ENCODE measurements at places on chromosomes 6 and 20.

GRCh38 chr20:46423342-46423741, 16.9 kb upstream of the ELMO2 start:
- DNase-seq: no peak

DNA sequence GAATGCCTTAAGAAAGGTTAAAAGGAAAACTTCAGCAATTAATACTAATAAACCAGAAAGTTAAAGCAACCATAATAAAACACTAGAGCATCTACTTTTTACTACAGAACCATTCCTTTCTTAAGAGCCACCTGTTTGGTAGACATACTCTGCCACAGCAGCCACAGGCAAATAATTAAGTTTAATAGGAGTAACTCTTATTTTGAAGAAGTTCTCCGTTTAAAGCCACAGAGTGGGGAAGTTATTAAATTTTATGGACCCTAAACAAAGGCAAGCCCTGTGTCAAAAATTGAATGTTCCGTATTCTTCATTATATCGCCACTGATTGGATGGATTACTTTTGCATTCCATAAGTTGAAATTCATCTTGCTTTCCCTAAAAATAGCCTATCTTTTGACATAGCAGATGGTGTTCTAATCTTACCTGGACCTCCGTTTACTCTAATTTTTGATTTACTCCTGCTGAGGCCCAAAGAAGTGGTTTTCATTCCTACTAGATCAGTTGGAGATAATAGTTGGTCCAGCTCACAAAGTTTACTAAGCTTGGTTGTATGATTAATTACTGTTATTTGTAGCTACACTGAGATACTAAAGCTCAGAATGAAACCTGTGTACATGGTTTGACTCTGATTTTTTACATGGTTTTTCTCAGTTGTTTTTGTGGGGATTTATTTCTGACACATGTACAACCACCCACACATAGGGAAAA, 140.4 kb upstream of the SUPT3H start:
- DNase-seq: no peak

DNA sequence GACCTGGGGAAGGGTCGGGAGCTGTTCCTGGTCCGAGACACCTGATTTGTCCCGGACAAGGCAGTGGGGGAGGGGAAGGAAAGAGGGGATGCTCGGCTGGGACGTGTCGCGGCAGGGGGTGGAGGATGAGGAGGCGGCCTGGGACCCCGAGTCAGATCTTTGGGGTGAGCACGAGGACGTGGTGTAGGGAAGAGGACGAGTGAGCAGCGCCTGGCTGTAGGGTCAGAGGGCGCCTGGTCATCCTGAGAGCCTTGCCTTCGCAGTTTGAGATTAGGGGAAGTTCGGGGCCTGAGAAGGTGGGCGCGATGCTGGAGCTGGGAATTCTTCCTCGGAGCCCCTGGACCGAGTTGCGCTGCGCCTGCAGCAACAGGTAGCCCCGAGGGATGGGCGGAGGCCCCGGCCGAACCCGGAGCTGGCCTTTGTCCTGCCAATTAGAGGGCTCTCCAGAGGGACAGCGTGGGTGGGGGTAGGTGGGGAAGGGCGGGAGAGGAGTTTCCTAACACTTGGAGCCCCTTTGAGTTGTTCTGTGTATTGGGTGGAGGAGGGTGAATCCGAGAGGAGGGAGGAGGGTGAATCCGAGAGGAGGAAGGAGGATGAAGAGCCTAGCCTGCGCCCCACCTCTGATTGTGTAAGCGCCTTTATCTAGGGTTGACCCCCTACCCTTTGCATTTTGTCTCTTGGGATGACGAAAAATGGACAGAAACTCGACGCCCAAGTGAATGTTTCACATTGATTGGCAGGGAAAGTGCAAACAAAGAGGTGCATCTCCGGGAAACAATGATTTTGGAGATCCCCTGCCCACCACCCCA, 72.0 kb downstream of the SOX4 start:
- DNase-seq: no peak

DNA sequence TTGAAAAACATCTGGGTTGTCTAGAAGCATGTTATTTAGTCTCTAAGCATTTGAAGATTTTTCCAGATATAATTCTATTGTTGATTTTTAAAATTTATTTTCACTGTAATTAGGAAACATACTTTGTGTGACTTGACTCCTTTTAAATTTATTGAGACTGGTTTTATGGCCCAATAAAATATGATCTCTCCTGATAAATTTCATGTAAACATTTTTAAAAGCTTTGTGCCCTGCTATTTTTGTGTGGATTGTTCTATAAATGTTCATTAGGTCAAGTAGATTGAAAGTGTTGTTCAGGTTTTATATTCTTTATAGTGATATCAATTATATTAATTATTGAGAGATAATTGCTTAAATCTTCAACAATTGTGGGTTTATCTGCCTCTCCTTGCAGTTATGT, 105.4 kb downstream of the RFX6 start:
- DNase-seq: no peak

DNA sequence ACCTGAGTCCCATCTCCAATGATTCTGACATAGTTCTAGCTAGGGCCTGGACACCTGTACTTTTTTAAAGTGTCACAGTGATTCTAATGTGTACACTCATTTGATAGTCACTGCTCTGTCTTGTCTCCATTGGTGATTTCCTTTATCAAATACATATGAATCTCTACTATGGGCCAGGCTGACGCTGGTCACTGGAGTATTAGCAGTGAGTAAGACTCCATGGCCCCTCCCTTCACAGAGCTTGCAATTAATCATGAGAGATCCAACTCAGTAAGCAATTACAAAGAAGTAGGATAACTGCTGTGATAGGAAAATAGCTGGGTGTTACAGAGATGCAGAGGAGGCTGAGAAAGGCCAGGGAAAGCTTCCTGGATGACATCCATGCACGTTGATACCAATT, 19.3 kb upstream of the SASH1 start:
- DNase-seq: no peak

DNA sequence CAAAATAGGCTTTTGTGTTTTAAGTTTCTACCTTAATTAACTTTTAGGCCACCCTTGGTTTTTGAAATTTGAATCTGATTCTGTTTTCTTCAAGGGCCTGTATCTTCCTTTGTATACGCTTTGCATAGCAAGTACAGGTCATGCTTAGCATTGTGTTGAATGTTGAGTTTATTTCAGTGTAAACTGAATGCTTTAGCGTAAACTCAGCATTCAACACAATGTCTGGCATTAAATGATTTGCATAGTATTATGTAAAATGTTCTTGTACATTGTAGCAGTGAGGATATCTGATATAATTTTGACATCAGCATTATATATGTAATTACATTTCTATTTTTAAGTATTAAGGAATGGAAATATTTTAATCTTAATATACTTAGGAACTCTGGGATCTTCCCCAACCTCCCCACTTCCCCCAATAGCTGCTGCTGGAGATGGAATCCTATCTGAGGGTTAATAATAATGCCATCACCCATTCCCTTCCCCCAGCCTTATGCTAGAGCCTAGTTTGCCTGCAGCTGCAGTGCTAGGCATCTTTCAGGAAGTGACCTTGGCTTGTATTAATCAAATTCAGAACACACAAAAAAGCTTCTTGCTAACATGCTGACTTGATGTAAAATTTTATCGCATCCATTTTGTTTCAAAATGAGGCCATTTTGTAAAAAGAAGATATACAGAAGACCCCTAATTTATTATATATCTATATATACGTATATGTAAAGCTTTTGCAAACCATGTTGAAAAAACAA, 73.1 kb downstream of the NCOA3 start:
- no peak for DNase-seq

DNA sequence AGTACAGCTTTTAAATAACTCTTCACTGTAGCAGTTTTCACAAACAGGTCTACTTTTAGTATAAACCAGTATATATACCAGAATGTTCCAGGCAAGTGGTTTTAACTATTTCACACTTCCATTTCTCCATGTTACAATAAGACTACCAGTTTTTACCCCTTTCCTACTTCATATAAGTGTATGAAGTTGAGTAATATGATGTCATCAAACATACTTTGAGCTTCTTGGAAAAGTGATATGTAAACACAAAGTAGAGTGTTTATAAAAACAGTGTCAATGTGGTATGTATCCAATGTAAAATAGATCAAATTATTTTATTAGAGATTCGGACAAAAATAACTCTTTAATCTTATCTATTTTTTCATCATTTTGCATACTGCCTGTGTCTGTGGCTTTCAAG, 2.5 kb upstream of the PAQR8 start:
- no peak for DNase-seq

DNA sequence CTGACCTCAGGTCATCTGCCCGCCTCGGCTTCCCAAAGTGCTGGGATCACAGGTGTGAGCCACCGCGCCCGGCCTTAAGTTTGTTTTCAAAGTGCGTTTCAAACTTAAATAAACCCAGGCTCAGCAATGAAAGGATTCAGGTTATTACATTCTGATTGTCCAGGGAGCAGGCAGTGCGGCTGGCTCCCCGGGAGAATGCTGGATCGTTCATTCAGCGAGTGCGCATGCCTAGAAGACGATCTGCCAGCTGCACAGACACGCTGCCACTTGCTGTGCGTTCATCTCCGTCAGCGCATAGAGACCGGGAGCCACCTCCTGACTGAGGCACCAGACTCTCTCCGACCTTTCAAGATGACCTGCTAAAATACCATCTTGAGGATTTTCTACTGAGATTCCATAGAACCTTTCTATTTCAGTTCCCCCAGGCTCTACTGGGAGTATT, 163.9 kb upstream of the ZNF217 start:
- no peak for DNase-seq

DNA sequence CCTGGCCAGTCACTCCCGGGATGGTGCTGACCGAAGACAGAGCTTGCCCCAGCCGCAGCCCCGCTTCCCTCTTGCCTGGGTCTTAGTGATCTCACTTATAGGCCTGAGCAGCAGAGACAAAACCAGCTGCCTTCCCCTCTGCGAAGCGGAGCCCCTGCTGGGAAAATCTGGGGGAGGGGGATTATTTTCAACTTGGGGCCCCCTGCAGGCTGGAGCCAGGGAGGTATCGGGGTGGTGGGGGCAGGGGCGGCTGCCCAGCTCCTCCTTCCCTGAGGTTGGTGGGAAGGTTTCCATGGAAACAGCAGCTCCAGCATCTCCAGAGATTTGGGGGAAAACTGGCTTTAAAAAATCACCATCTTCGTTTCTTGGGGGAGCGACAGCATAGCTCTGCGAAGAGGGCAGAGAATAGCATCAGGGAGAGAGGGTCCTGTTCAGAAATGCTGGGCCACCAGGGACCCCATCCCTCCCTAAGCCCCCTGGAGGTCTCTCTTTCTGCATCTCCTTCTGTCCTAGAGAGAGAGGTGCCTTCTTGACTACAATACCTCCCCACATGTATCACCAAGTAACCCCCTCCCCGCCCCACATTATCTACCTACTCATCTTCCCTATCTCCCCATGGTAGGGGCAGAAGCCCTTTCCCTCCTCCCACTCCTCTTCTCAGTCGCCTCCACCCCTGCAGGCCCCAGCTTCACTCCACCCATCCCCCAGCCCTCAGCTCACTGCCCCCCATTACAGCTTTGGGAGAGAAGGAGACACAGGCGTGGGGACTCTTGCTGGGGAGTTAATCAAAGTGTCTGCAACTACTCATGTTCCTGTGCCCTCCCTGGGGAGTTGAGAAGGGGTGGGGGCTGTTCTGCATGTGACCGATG, 88.4 kb upstream of the CCDC167 start:
- no peak for DNase-seq

DNA sequence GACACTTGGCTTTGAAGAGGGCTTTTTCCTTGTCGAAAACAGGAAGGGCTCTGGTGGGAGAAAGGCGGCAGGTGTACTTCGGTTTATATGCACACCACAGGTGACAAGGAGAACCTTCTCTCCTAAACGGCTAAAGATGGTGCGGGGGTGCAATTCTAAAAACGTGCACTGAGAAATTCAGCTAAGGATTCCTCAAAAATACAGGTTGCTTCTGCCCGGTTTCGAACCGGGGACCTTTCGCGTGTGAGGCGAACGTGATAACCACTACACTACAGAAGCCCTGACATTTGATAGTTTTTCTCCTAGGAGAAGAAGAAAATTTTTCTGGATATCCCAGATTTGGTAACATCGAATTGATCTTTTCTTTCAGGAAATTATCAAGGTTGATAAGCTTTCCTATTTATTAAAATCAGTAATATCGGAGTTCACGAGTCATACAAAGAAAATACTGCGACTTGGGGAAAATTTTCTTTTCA, 32.0 kb downstream of the POM121L2 start:
- no peak for DNase-seq

GRCh38 chr20:9501473-9501872, 12.9 kb upstream of the LAMP5 start:
- DNase-seq: no peak

GRCh38 chr20:7665376-7665775, 274.9 kb downstream of the HAO1 start:
- no peak for DNase-seq

- no peak for DNase-seq
These were observed 28.6 kb upstream of the FAM50B start for GRCh38 chr6:3820563-3820962.

DNA sequence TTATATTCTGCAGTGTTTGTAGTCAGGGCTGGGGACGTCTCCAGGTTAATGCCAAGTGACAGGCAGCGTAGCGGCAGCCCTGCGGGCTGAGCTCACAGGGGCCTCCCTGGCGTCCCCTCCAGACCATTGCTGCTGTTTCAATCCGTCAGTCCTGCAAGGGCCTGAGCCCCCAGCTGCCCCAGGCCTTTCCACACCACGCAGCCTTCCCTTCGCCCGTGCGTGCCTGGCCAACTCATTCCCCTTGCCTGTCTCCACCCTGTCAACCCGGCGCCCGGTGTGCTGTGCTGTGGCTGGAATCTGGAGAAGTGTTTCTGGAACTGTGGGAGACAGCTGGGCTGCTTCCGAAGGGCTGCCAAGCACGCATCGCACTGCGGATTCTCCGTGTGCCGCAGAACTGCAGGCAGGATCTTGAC, 11.9 kb downstream of the BHLHE23 start:
- DNase-seq: no peak

- DNase-seq: no peak
These were observed 65.1 kb downstream of the CGA start for GRCh38 chr6:87029711-87030314.

DNA sequence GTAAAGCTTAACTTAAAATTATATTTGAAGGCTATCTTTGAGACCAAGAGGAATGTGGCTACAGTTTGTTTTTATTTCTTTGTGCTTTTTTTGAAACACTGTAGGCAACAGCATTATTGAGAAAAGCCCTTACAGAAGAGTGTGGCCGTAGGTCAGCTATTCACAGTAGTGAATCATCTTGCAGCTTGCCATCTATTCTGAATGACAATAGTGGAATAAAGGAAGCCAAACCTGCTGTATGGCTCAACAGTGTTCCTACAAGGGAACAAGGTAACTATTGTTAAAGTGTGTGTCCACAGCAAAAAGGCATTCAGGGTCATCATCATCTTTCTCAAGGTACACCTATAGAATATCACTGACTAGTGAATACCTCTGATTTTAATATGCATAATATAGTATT, 88.5 kb downstream of the KIZ start:
- DNase-seq: no peak

- no peak for DNase-seq
These were observed 491.8 kb downstream of the CD109 start for GRCh38 chr6:74187811-74188210.

GRCh38 chr20:62342910-62343309, 24.2 kb downstream of the LAMA5 start:
- DNase-seq: no peak

DNA sequence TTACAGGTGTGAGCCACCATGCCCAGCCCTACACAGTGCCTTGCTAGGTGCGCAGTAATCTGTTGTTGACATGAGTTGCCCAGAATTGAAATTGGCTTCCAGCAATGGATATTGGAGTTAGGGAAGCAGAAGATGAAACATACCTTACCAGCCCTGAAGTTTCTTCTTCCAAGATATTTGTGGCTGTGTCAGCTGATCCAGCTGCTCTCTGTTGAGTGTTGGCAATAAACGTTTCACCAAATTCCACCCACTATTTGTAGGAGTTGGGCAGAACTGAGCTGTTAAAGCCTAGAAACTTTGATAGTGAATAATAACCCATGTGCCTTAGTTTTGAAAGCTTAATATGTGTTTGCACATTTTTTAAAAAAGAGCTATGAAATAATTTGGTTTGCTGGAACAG, 218.2 kb upstream of the SNX9 start:
- DNase-seq: peak; percentile 11
